ENCODE measurements at places on chromosomes 1 and 21.

DNA sequence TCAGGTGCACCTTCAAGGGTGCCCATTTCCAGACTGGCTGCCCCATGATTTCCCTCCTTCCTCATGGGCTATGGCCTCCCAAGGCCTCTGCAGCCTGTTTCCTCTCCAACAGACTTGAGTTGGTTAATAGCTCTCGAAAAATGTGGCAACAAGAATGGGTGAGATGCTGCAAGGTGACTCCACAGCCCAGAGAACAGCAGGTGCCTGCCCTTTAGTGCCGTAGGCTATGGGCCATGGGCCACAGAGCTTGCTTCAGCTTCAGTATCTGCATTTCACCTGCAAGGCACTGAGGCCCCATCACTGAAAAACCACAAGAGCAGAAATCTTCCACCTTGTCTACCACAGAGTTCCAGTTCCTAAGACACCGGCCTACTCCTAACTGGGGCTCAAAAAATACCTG lies 122.0 kb downstream of the ETS2 start:
- DNase-seq = no peak

DNA sequence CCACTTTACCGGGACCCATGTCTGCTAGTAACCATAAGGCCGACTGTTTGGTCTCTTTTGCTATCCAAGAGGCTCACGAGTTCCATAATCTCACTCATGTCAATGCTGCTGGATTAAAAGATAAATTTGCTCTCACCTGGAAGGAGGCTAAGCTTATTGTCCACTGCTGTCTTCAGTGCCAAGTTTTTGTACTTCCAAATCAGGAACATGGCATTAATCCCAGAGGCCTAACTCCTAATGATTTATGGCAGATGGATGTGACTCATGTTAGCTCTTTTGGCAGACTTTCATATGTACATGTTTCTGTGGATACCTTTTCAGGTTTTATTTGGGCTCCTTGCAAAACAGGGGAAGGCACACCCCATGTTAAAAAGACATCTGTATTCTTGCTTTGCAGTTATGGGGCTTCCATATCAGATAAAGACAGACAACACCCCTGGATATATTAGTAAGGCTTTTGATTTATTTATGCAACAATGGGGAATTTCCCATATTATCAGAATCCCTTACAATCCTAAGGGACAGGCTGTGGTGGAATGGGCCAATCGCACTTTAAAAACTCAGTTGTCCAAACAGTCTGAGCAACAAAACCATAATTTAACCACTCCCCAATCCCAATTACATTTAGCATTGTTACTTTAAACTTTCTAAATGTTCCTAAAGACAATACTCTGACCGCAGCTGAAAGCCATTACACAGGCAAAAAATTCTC lies 162.7 kb downstream of the IER5 start:
- DNase-seq = no peak

DNA sequence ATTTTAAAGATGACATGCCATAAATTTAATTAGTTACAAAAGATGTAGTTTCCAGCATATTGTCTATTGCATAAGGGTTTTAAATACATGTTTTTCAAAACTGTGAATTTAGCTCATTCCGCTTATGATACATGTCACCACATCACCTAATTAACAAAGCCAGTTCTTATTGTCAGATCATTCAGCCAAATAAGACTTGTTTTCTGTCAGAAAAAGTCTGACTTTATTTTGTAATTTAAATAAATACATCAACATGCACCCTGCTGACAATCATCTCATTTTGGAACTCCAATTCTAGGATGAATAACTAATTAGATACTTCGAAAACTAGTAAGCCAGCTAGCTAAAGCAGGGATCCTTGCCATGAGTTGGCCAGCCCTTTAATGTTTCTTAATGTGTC lies 110.9 kb upstream of the APP start:
- no peak for DNase-seq

DNA sequence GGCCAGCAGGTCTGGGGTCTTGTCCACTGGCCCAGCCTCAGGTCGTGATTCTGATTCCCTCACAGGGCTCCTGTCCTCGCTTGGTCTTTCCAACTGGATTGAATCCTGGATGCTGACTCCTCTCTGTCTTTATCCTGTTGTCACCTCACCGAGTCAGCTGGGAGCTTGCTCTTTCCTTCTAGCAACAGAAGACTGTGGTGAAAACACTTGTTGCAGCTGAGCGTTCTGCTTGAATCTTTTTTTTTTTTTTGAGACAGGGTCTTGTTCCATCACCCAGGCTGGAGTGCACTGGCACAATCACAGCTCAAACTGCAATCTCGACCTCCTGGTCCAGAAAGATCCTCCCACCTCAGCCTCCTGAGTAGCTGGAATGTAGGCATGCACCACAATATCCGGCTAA lies 8.0 kb upstream of the WNT4 start:
- DNase-seq = no peak

GRCh38 chr1:59549903-59550302 lies 253.0 kb downstream of the FGGY start:
- peak; percentile 81 for DNase-seq

DNA sequence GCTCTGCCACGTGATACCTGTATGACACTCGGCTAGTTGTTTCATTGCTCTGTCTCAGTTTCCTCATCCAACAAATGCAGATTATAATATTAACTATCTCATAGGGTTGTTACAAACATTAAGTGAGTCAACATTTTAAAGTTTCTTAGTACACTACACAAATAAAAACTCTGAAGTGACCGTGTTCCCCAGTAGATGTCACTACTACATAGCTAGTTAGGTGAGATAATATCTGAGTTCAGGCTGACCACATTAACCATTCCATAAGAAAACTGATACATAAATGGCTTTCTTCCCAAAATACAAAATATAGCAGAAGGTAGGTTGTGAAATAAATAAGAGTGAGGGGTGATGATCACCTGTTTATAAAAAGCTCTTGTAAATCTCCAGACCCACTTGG lies 214.1 kb downstream of the NUF2 start:
- no peak for DNase-seq

GRCh38 chr1:180435566-180435965 lies 66.8 kb downstream of the ACBD6 start:
- no peak for DNase-seq

- no peak for DNase-seq
Observed at GRCh38 chr1:228846952-228847351, 111.7 kb downstream of the RHOU start.

DNA sequence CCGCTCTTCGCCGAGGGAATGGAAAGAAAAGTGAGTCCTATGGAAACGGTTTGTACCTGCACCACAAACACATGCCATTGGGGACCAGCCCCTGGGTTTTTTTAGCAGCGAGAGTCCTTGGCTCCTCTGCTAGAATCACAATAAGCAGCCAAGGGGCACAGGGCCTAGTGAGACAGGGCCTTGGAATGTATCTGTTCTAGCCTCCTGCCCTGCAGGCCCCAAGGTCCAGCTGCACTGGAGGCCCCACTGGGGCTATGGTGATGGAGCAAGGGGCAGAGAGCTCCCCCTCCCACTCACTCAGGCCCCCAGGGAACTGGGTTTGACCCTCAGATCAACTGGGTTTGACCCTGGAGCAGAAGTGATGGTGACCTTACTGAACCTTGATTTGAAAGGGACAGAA lies 14.4 kb downstream of the SHISA4 start:
- peak; percentile 87 for DNase-seq

DNA sequence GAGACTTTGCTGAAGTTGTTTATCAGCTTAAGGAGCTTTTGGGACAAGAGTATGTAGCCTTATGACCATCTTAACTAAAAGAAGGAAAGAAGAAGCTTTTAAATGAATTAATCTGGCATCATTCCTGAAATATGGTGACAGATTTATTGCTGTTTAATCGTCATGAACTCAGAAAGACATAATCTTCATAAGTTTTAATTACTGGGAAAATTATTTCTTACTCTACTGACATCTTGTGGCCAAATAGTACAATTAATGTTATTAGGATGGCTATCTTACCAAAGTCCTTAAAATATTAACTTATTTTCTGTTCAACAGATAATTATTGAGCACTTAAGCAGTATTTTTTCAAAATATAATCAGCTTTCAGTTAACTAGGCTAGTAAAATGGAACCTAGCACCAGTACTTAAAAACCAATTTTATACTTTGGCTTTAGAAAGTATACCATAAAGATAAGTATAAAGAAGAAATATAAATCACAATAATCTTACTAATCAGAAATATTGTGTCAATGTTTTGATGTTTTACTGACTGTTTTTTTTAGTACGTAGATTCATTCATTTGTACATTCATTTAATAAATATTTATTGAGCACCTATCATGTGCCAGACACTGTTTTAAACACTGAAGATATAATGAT lies 34.7 kb upstream of the GPR25 start:
- no peak for DNase-seq

GRCh38 chr1:11990303-11991032 lies 10.2 kb downstream of the MFN2 start:
- DNase-seq = no peak

GRCh38 chr21:46636550-46637285 lies 1.2 kb downstream of the PRMT2 start:
- peak; percentile 35 for DNase-seq

- DNase-seq = peak; percentile 41
Observed at GRCh38 chr1:24878775-24879742, 51.0 kb downstream of the RUNX3 start.

- no peak for DNase-seq
Observed at GRCh38 chr1:2913091-2913490, 108.2 kb upstream of the ACTRT2 start.

DNA sequence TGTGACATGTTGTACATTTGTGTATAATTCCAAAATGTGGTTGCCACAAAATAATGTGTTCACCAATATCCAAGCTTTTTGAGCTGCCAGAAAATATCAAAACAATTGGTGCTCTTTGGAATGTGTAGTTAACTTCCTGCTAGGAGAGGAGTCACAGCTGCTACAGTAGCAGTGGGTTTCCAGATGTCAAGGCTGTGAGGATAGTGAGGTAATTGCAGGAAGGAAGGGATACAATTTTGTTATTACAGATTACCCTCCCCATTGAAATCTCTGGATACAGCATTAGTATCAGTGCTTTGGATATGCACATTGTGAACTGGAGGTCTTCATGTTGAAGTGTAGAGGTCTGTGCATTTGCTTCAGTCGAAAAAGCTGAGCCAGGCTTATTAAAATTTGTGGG lies 253.2 kb downstream of the PTPRC start:
- no peak for DNase-seq

DNA sequence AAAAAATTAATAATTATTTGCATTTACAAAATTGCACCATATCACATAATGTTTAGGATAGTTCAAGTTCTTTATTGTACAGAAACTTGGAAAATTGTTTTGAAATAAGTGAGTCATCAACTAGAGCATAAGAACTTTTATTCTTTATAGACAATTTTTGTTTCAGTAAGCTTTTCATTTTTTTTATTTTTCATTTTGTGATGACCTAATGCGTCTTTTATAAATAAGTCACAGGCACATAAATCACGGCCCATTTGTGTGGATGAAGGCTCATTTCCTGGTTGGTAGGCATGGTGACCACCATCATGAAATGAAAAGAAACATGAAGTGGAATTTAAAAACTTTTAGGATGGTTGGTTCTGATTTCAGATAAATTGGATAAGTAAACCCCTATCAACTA lies 39.3 kb downstream of the SPAG17 start:
- DNase-seq = no peak

GRCh38 chr1:153872331-153872730 lies 50.4 kb downstream of the GATAD2B start:
- DNase-seq = no peak

GRCh38 chr21:17819877-17820229 lies 697 bp upstream of the C21orf91 start:
- peak; percentile 82 for DNase-seq

DNA sequence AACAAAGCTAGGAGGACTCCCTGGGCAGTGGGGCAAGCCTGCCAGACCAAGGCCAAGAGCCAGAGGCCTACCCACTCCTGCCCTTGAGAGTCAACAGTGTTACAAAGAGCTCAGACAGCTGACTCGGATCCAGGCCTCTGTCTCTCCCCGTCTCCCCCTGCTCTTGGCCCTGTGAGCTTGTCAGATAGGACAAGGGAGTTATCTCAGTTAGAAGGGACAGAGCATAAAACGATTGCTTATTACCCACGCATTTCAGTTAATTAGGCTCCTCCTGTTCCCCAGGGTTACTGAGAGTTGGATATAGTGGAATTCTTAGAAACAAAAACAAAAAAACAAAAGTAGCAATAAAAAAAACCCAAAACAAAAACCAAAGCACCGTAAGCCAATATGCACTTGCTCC lies 1.3 kb downstream of the SLC41A1 start:
- peak; percentile 32 for DNase-seq

DNA sequence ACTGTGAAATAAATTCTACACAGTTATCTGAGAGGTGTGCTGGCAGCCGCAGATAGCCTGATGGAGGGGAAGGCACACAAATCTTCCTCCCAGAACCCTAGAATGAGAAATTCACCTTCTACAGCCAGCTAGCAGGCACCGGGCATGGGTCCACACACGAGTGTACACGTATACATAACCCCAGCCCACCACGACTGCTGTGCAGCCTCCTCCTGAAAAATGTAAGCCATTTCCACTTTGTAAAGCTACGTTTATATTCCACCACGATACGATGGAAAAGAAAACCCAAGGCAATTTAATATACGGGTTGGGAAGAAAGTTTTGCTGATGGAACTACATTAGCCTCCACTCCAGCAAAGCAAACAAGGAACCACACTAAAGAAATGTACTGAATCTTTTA lies 1.8 kb downstream of the BTG3 start:
- DNase-seq = no peak
